ENCODE measurements at places on chromosomes 2 and 18. TPM values are rescaled to one million over a fixed set of nuclear protein-coding genes. Genes with fewer than 3 reads are reported as not detected.

SPP2 gene
- 1.3 TPM for total RNA-seq

CCL20 gene
- not detected for total RNA-seq

DNA sequence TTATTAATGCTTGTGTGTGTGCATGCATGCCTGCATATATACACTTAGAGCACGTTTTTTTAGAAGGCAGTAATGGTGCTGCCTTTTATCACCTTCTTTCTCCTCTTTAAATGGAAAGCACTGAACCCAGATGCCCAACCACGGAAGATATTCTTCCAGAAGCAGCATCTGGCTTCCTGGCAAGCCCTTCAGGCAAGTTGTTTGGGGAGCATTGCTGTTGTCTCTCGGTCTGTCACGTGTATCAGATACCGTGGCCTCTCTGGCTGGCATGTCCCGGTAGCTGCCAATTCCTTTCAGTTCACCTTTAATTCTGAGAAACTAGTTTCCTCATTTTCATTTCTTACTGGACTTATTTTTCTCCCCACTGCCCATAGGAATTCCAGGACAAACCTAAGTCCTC is 587.8 kb downstream of the ARHGAP15 start:
- no peak for DNase-seq

- no peak for DNase-seq
These were observed 95.2 kb upstream of the BOD1L2 start for GRCh38 chr18:57051657-57052044.

LONRF2 gene
- 44.0 TPM for total RNA-seq

- DNase-seq, result no peak
These were observed 383.6 kb downstream of the DCC start for GRCh38 chr18:52723550-52723970.

DNA sequence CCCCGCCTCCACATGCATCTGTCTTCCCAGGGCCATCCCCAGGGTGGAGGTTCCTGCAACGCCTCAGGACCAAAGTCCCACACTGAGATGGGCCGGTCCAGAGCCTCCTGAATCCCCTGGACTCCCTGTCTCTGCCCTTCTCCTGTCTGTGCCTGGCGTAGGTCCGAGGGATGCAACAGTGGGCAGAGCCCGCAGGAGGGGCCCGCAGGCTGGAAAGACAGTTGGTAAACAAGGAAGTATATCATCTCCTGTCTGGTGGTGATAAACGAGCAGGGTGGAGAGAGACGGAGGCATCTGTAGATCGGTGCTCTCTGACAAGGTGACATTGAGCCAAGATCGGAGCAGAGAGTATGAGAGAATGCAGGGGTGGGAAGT is 72.6 kb upstream of the RAB6C start:
- DNase-seq, result no peak

DNA sequence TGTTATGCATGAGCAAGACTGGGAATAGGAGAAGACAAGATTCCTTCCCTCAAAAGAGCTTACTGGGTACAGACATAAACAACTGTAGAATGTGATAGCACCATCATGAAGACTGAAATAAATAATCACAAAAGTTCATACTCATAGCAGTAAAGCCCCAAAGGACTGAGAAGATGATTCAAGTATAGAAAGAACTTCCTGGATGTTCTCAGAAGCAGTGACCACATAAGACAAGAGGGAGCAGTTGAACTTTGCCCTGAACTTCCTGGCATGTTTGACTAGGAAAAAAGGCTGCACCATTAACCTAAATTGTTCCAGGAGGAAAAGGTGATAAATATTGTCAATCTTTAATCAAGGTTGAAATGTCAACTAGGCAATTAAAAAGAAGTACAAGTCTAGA is 57.8 kb upstream of the CCDC141 start:
- no peak for DNase-seq

DNA sequence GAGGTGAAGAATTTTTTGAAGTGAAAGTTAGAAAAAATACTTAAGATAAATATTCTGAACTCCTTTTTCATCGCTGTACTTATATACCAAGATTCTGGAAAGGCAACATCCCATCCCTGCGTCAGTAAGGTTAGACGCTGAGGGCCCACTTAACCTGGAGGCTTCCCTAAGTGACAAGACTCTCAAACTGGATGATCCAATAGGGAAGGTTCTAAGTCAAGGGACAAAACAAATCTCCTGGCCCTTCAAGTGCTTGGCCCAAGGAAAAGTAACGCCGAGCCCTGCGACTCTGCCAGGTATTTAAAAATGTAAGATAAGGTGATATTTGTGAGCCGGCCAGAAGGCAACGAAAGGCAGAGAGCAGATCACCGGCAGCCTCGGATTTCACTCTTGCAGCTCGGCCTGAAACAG is 1.3 kb downstream of the STK39 start:
- DNase-seq, result no peak

DNA sequence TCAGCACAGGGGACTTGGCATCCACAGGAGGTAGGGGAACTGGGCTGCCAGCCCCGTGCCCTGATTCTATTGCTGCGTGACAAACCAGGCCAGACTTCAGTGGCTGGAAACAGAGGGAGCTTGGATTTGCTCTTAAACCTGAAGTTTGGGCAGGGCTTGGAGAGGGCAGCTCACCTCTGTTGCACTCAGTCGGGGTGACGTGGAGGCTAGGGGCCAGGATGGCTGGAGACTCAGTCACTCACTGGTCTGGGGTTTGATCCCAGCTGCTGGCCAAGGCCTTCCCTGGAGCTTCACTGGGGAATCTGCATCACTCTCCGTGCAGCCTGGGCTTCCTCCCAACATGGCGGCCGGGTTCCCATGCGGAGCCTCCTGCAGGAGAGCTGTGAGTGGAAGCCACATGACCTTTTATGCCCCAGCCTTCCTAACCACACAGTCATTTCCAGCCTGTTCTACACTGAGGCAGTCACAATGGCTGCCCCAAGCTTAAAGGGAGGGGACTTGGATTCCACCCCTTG is 175.2 kb upstream of the HDAC4 start:
- DNase-seq, result no peak

DNA sequence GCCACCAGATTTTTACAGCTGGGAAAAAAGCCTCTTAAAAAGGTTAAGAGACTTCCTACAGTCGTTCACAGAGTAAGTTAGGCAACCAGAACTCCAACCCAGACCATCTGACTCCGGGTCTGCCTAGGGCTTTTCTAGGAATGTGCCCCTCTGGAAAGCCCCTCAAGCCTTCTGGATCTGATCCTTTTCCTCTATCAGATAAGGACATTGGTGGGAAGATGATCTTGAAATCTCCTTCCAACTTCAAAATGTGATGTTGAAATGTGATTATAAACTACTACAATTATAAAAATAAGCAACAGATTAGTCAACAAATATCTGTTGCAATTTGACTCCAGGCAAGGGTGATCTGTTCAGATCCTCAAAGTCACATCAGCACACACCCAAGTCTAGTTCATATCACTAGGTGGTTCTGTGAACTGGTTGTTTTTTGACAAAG is 270.4 kb downstream of the ARHGAP15 start:
- no peak for DNase-seq

GRCh38 chr2:176533505-176534193 is 264.4 kb downstream of the MTX2 start:
- no peak for DNase-seq

DNA sequence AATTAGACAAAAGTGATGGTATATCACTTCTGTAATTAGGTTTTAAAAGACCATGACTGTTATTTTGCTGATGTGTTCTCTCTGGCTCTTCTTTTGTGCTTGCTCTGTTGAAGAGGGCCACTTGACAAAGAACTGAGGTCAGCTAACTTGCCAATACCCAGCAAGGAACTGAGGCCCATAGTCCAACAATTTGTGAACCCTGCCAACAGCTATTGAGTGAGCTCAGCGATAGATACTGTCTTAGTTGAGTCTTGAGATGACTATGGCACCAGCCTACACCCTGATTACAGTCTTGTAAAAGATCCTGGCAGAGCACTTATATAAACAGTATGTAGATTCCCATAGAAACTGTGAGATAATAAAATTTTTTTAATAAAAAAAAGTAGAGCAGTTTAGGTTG is 103.0 kb downstream of the BMPR2 start:
- DNase-seq, result no peak

NT5DC4 gene
- total RNA-seq, result not detected

DNA sequence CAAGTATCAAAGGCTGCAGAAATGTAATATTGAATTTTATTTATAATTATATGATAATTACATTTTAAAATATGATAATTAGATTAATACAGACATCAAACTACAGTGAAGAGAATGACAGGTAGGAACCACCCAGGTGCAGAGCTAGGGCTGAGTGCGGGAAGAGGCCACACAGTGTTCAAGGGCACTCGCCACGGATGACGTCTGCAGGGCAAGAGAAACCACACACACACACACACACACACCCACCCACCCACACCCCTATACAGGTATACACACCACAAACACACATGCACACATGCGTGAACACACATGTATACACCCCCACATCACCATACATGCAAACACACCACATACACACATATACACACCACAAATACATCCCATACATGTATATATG is 41.2 kb downstream of the MBP start:
- no peak for DNase-seq

GRCh38 chr2:45881970-45882581 is 230.6 kb downstream of the PRKCE start:
- no peak for DNase-seq

DNA sequence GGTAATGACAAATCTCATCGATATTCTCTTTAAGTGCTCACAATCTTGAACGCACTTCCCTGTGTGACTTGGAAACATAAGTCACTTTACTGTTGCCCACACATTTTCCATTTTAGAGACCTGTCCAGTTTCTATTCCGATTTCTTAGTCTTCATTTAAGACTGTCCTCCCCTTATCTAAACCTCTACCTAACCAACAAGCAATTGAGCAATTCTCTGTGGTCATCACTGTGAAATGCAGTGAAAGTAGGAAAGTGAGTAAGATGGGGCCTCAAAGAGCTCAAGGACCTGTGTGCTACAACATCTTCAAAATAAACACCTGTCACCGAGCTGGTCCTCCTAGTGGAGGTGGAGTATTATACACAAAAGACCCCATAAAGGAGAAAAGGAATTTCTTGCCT is 184.4 kb downstream of the CNTNAP5 start:
- no peak for DNase-seq

TOGARAM2 gene
- total RNA-seq, result not detected

RUFY4 gene
- total RNA-seq, result not detected

DNA sequence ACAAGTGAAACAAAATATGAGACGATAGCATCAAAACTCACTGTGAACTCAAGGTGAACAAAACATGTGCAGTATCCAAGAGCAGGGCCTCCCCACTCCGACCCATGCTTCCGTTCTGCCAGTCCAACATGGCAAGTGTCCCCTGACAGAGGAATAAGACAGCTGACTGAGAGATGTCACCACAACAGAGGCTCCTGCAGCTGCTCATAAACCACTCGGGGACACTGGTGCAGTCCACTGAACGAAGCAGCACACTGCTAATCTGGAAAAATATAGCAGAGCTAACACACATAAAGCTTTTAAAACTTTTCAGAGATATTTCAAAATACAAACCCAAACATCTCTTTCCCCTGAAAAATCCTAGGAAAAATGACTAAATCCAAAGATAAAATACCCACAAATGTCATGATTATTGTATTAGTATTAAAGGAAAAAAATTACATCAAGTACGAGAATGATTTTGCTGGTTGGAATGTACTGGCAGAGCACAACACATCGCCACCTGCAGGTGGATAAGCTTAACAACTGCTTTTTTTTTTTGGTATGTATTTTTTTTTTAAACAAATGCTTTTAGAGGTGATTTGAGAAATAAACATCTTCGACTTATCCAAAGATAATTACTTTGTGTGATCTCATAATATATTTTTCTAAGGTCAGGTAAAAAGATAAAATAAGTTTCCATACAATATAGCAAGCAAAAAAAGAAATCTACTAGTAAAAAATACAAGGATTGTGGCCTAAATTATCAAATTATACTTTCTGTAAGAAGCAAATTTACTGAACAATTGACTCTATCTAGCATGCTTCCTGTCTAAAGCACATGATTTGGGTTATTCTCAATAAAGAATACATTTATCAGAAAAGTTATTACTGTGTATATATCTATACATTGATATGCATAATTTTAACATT is 18.6 kb downstream of the THADA start:
- DNase-seq, result no peak

GRCh38 chr2:152370783-152371182 is 35.8 kb downstream of the FMNL2 start:
- DNase-seq, result no peak

LRP2 gene
- total RNA-seq, result not detected

GRCh38 chr18:77199707-77200106 is 49.9 kb upstream of the GALR1 start:
- DNase-seq, result no peak

GRCh38 chr18:76487070-76487469 is 8.0 kb downstream of the ZNF516 start:
- DNase-seq, result no peak

DNA sequence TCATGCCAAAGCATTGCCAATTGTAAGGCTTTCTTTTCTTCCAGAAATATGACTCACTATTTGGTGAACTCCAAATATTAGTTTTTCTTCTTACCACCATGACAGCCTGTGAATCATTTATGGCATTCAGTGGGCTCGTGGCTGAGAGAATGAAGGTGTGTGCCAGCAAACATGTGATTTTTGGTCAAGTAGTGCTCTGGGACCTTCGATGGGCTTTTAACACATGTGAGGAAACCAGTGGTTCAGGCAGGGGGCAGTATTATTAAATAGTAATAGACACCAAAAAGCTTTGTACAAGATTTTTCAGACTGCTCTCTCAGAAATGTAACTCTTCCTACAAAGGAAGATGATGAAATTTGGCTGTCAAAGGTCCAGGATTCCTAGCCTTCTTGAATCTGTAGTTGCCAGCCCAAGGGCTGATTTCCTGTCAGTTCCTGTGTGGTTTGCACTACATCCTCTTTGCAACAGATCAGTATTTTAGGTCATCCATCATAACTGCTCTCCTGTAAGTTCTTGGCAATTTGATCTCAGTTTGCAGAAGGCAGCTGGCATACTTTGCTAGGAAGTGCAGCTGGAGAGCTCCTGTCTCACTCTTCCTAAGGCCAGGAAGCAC is 64.3 kb downstream of the BABAM2 start:
- DNase-seq, result peak; percentile 63

DNA sequence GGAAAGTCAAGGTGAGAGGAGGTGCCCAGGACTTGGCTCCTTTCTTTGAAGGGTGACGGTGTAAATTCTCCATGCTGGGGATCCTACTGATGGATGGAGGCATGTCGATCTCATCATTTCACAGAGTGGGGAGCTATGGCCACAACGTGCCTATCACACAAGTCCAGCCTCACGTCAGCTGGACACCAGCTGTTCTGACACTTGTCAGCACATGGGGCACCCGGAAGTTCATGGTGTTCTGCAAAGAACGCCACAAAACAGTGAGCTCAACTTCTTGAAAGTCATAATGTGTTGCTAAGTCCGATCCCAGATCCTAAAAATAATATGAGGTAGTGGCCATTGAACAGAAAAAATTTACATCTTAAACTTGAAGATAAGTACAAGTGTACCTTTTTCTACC is 12.3 kb downstream of the PAX8 start:
- DNase-seq, result no peak

DNA sequence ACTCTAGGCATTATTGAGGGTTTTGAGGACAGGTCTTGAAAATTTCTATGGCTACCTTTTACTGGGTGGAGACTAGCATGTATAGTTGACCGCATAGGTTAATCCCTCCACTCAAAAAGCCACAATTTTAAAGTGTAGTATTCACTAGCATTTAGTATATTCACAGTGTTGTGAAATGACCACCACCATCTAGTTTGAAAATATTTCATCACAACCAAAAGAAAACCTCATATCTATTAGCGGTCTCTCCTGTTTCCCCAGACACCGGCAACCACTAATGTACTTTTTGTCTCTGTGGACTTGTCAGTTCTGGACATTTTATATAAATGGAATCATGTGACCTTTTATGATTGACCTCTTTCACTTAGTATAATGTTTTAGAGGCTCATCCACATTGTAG is 53.9 kb downstream of the MSH2 start:
- DNase-seq, result no peak

HDLBP gene
- 226 TPM for total RNA-seq

GRCh38 chr18:45173327-45173726 is 441.9 kb upstream of the SLC14A2 start:
- no peak for DNase-seq
